ENCODE measurements at places on chromosomes 1 and 21. TPM values are rescaled to one million over a fixed set of nuclear protein-coding genes. Genes with fewer than 3 reads are reported as not detected.

GRCh38 chr1:229121845-229122436 lies 149.0 kb upstream of the RAB4A start:
- DNase-seq = no peak
- H3K27me3 ChIP-seq = peaks cover 8% of the 10 kb centered on the region
- H3K4me1 ChIP-seq = peaks cover 20% of the 10 kb centered on the region
- no peaks in the 10 kb centered on the region for H3K36me3 ChIP-seq

DNA sequence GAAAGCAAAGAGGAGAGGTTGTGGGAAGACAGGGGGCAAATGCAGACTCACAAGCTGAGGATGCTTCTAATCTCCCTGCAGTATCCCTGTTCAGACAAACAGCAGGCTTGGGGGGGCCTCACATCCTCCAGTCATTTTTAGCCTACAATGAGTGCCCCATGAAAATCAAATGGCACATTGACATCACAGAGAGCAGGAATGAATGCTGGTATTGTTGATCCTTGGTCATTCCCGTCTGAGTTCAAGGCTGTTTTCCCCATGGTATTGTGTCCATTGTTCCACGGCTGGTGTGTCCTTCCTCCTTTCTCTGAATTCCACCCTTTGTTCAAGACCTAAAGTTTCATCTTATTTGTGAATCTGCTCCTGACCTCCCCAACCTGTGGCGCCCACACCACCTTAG lies 545.6 kb downstream of the AJAP1 start:
- DNase-seq = no peak
- H3K27me3 ChIP-seq = peaks cover 14% of the 10 kb centered on the region
- H3K27ac ChIP-seq = no peak overlapping the region
- H3K4me1 ChIP-seq = no peaks in the 10 kb centered on the region

DNA sequence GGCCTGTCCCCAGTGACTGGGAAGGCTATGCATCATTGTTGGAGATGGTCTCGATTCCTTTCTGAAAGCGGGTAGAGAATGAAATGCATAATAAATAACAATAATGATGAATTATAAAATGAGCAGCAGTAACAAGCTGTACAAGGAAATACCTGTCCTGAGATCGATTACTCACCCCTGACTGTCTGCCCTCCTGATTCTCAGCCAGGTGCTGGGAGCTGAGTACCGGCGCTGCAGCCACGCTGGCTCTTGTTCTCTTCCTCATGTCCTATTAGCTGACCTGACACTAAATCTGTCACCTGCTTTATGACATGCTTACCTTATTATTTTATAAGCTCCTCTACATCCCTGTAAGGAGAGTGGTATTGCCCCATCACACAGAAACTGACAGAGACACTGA lies 3.4 kb downstream of the AGPAT3 start:
- H3K36me3 ChIP-seq = no peaks in the 10 kb centered on the region
- H3K4me1 ChIP-seq = peaks cover 14% of the 10 kb centered on the region
- no peak overlapping the region for H3K27ac ChIP-seq
- peaks cover 18% of the 10 kb centered on the region for H3K27me3 ChIP-seq

The COL6A2 gene
- 138 TPM for total RNA-seq

The ARF1 gene
- 300 TPM for total RNA-seq

The PDC gene
- total RNA-seq = not detected

DNA sequence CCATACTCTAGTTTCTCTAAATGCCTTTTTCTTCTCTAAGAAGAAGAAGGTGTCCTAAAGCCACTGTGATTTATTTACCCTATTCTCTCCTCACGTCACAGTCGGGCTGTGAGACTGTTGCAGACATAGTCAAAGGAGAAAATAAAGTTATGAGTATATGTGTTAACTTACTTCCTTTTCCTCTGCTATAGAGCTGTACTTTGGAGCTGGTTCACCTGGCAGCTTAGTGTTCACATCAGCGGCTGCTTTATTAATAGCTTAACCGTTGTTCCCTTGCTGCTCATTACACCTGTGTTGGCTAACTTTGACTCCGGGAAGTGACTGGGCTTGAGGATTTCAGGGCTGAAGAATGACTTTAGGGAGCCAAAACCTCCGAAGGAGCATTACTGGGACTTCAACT lies 3.6 kb downstream of the PFKFB2 start:
- peaks cover 29% of the 10 kb centered on the region for H3K4me1 ChIP-seq
- H3K27ac ChIP-seq = no peak overlapping the region
- DNase-seq = no peak
- no peak overlapping the region for H3K4me3 ChIP-seq
- no peaks in the 10 kb centered on the region for H3K27me3 ChIP-seq
